Dermis microvascular lymphatic vessel endothelial cell (primary cell): ENCODE measurements at places on chromosomes 11 and 22. TPM values are rescaled to one million over a fixed set of nuclear protein-coding genes. Genes with fewer than 3 reads are reported as not detected.

CD3D gene
- not detected in 2 replicates for total RNA-seq

KRTAP5-2 gene
- not detected in 2 replicates for total RNA-seq

ACR gene
- under 0.01 and 0.38 TPM in 2 replicates for total RNA-seq

INS gene
- not detected in 2 replicates for total RNA-seq

RABL2B gene
- 3.1 and 5.8 TPM in 2 replicates for total RNA-seq
